ENCODE measurements at places on chromosomes 16 and 17.

DNA sequence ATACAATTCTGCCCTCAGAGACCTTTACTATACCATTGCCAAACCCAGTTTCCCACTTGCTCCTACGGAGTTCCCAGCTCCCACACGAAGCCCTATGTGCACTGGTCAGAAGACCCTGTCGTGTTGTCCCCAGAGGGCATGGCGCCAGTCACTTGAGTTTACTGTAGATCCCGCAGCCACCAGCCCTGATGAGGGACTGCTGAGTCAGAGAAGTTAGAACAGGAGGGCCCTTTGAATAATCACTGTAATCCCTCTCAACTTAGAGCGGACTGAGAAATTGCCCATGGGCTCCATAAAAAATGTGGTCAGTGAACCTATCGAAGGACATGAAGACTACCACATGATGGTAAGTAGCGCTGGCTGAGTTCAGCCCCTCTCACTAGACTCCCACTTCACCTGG lies 9.2 kb downstream of the UBFD1 start:
- no peak for DNase-seq

- DNase-seq = no peak
Measured at GRCh38 chr16:17259751-17260270, 210.9 kb downstream of the XYLT1 start.

DNA sequence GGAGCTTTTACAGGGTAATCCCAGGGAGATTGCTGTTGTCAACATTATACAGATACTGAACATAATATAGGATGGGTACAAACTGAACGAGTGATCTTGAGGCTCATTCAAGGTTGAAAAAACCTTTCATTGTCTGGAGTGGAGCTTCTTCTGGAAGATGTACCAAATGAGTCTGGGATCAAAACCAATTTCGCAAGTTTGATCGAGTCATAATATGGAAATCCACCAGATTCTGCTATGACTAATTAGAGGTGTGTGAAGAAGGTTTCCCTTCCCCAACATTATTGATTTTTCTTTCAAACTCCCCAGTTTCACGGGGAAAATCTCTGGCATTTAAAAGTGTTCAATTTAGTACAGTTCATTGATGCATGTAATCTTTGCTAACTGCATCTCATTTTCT lies 324.1 kb downstream of the ZFHX3 start:
- no peak for DNase-seq

DNA sequence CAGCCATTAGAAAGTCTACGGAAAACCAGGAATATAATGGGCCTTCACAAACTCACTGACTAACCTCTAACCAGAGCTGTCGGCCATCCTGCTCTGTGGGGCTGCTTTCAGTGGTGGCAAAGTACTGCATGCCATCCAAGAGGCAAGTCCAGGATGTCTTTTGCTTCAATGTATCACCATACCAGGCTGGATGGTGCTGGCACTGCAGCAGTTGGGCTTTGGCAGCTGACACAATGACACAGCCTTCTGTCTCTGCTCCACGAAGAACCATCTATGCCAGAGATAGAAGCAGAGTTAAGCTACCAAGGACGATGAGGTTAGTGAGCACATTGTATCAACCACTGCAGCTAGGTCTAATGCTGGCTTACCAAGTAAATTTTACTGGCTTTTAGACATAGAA lies 9.7 kb upstream of the RSKR start:
- DNase-seq = no peak

DNA sequence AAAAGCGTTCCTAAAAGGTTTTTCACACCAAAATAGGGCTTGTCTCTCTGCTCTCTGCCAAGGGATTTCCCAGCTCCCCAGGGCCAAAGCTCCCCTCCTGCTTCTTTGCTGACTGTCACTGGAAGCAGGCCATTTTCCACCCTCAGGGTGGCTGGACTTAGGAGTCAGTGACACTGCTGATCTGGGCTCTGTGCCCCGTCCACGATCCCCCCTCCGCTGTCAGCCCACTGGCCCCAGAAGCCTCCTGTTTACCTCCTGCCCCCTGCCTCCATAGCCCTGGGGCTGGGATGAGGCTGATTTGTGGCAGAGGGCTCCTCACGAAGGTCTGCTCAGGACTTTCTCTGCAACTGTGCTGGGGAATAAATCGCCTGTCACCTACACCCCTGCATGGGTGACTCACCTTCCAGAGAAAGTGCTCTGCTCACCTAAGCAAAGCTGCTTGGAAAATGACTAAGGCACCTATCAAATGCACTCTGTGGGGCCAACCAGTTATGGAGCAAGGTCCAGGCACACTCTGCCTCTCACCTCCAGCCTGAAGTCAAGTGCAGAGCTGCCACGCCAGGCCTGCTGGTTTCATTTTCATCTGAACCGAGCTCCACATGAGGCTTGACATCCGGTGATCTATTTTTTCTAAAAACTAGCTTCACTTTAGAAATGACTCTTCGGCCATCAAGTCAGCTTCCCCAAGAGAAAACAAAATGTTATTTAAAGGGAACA lies 4.9 kb downstream of the MAP3K14 start:
- no peak for DNase-seq

DNA sequence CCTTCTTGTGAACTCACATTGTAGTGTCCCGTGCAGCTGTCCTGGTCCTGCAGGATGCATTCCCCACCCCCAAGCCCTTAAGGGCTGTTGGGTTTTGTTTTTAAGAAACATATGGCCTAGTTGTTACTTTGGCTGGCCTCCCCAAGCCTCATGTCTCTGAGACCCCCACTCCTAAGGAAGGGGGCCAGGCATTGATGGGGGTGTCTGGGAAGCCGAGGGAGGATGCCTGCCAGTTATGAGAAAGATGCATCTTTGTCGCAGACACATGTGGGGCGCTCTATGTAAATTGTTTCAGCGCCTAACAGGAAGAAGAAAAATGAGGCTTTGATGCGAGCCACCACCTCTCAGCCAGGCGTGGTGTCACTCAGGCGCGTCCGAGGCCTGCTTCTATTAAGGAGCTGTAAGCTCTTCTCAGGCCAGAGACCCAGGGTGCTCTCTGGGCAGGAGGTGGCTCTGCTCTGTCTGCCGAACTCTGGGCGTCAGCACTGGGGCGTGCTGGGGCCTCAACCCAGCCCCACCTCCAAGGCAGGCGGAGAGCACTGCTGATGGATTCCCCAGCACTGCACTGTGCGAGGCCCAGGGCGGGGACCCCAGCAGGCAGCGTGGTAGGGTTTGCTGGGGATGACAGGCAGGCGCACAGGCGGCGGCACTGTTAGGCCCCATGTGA lies 70.6 kb downstream of the SREBF1 start:
- DNase-seq = no peak
